GDM1 (cell line): ENCODE measurements at places on chromosomes 3 and 15.
A peak's percentile ranks its signal among the peaks of the same experiment; 100 is the strongest.

DNA sequence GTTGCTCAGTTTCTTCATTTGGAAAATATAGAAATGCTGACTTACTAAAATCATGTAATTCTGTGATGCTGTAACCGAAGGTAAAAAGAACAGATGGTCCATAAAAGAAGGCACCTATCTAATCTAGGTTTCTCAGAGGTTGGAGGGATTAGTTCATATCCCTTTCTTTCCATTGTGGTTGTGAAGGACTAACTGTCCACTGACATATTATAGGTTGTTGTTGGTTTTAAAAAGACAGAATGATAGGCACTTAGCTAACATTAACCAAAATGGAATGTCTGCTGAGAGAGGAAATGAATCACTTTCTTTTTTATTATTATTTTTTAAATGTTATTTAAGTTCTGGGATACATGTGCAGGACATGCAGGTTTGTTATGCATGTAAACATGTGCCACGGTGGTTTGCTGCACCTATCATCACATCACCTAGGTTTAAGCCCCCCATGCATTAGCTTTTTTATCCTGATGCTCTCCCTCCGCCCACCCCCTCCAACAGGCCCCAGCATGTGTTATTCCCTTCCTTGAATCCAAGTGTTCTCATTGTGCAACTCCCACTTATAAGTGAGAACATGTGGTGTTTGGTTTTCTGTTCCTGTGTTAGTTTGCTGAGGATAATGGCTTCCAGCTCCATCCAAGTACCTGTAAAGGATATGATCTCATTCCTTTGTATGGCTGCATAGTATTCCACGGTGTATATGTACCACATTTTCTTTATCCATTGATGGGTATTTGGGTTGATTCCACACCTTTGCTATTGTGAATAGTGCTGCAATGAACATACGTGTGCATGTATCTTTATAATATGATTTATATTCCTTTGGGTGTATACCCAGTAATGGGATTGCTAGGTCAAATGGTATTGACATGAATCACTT is 45.8 kb downstream of the ALDH1A2 start:
- DNase-seq, result no peak

- DNase-seq, result no peak
Measured at GRCh38 chr3:189577050-189577951, 53.9 kb upstream of the TP63 start.

DNA sequence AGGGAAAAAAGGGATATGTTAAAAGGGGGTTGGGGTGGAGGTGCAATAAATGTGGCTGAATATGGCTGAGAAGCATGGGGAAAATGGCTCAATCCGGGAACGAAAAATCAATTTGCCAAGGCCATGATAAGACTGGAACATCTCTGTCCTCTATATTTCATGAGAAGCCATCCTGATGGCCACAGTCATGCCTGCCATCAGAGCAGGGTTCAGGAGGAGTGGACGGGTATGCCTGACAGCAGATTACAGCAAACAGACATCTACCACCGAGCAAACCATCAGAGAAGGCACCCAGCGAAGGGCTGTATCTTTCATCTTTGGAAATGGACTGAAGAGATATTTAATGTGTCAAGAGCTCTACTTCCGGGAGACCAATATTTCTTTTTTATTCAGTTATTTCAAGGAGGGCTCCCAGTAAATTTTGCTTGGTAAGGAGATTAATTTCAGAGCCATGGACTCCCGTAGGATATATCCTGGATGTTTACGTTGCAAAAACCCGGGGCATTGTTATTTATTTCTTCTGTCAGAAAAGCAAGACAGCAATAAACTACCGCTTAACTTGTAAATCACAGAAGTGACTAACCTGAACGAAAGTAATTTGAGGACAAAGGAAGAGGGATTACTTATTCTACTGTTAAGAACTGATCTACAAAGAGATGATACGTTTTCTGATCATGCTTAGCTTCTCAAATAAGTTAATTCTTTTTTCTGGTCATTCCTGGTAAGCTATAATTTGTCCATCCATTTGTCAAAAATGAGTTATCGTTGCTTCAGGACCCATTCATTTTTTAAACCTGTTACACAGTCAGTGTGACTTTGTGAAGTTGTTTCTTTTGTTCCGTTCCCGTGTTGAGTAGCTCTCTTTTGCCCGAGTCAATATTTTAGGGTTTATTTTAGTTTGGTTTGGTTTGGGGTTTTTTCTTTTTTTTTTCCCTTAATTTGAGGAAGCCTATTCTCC is 80.6 kb upstream of the CHD2 start:
- no peak for DNase-seq

DNA sequence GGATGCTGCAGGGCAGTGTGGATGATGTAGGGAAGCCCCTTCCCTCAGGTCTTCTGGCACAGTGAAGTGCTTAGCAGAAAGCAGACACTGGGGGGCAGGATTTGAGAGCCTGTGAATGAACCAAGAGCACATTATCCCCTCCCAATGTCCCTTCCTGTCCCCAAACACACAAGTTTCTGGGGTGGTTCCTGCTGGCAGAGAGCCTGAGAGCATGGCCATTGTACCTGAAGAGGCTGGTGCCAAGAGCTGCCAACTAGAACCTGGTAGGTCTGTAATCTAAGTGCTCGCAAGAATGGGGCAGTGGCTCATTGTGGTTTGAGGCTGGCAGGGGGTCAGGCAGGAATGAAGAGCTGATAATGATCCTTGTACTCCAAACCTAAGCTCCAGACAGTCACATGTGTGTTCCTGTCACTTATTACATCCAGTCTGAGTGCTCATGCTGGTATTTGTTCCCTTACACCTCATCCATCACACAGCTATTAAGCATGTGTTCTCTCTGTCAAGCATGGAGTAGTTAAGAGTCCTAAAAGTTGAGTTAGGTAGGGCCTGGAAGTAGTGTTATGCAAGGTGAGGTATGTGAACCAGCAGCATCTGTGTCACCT is 6.7 kb upstream of the CCR1 start:
- DNase-seq, result peak; percentile 60

- DNase-seq, result no peak
Measured at GRCh38 chr15:64017082-64017588, 29.1 kb downstream of the DAPK2 start.

DNA sequence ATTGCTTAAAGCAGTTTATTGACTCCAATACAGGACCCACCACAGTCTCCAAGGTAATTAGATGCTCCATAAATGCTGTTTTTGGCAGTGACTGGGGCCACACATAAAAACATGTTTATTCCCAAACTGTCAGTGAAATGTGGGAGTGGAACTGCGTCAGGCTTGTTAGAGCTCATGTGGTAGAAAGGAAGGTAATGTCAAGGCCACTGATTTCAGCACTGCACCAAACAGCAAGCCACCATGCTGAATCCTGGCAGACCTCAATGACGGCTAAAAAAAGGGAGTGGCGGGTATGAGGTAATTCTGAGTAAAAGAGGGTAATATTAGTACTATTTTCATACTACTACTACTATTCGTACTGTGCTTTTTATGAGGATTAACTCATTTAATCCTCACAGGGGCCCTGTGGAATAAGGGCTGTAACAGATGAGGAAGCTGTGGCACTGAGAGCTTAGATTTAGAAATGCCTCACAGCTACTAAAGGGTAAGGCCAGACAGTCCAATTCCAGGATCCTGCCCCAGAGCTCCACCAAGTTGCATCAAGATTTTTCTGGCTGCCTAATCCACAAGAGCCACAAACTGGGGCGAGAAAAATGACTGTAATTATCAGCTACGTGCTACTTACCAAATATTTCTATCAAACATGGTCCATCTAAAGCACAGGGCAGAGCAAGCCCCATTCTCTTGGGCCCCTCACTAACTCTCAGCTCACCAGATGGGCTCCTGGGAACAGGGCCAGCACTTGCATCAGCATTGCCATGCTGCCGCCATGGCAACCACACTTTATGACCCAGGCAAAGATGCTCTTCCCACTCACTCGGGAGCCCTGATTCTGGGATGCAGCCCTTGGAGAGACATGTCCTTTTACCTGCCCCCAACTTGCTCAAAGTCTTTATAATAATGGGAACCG is 83.6 kb upstream of the SPATA12 start:
- no peak for DNase-seq

DNA sequence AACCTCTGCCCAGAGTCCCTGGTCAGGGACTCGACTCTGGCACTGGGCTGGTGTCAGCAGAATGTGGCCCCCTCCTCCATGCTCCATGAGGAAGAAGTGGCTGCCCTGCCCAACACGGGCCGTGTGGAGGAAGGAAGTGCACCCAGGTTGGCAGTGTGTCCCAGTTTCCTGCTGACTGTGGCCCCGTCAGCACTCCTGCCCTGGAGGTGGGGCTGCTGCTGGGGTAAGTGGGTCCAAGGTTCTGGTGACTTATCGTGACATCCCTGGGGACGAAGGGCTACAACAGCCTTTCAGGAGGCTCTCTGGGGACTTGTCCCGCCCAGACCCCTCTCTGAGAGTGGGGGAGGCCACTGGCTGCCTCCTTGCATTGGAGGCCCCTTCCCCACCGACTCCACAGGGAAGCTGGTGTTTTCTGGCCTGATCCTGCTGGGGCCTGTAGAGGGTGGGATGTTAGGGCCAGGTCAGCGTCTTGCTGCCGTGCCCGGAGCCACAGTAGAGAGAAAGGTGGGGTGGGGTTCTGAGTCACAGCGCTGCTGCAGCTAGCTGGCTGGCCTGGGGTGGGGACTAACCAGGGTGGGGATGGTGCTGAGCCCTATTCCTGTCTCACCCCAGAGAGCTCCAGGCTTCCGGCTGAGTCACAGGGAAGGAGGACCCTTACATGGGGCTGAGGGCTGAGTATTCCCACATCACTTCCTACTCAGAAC is 10.5 kb downstream of the SEMA4B start:
- DNase-seq, result peak; percentile 10

- no peak for DNase-seq
Measured at GRCh38 chr3:106345353-106346027, 476.7 kb upstream of the CBLB start.

GRCh38 chr15:92082006-92082843 is 228.7 kb downstream of the SLCO3A1 start:
- DNase-seq, result peak; percentile 27

DNA sequence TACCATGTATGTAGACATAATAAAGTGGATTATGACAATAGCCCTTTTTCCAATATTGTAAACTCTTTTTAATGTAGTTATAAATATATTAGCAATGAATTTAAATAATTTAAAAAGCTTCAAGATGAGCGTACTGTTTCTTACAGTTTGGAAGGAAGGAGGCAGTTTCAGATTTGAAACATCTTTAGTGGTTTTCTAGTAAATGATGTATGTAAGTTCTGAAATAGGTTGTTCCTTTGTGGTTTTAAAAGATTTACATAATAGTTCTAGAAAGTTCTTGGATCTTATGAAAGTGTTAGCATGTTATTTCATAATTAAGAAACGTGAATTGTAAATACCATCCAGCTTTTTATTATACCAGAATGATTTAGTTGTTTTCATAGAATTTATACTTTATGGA is 16.0 kb downstream of the DNAJC19 start:
- no peak for DNase-seq

- no peak for DNase-seq
Measured at GRCh38 chr3:157127831-157128767, 31.8 kb downstream of the CCNL1 start.

DNA sequence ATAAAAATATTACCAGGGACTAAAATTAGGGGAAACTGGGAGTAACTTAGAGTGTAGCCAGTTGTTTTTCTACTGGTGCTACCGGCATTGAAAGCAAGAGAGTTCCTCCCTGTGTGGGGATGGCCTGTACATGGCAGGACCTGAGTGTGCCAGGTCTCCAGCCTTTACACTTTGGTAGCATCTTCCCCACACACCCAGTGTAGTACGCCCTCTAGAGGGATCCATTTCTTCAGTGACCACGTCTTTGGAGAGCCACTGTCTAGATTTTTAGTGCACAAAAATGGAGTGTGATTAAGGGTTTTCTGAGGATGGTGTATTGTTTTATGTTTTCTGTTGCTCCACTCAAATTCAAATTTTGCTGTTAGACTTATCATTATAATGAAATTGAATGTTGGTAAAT is 507.0 kb upstream of the TPRG1 start:
- no peak for DNase-seq

DNA sequence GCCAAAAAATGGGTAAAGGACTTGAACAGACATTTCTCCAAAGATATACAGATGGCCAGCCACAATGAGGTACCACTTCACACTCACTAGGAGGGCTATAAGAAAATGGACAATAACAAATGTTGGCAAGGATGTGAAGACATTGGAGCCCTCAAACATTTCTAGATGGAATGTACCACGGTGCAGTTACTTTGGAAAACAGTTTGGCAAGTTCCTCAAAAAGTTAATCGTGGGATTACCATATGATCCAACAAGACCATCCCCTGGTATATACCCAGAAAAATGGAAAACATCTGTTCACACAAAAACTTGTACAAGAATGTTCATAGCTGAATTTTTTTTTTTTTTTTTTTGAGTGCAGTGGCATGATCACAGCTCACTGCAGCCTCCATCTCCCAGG is 15.9 kb upstream of the HRH1 start:
- no peak for DNase-seq

- no peak for DNase-seq
Measured at GRCh38 chr3:189739378-189739777, 108.2 kb downstream of the TP63 start.

DNA sequence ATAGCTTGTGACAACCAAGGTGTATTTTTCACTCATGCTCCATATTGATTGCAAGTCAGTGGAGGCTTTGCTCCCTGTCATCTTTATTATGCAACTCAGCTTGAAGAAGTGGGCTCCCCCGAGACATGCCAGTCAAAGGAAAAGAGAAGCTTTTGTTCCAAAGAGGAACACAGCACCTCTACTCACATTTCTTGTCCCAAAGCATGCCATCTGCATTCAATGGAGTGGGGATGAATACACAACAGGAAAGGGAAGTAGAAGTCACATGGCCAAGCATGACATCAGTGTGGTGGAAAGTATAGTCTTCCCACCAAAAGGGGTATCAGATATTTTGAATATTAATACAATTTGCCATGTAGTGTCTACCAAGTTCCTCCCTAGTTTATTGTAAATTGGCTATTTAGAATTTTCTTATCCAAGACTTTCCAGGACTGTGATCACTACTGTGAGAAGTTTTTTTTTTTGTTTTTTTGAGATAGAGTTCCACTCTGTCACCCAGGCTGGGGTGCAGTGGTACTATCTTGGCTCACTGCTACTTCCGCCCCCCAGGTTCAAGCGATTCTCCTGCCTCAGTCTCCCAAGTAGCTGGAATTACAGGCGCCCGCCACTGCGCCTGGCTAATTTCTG is 114.5 kb downstream of the GMPS start:
- DNase-seq, result no peak

DNA sequence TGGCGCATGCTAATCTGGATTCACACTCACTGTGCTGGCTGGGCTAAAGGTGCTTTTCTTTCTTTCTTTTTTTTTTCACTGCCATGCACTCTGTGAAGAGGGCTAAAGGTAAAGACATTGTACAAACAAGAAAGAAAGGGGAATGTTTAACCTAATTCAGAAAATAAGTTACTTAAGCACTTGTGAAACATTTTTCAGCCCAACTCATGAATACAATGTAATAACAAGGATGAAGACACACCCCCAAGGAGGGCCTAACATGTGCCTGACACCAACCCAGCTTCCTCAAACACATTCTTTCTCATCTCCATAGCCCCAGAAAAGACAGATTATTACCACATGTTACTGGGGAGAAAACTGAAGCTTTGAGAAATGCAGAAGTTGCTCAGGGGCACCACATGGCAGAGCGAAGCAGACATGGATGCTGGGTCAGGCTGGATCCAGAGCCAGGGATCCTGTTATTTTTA is 5.7 kb downstream of the STIMATE start:
- peak; percentile 47 for DNase-seq
